ENCODE measurements at places on chromosomes 7 and 10.

DNA sequence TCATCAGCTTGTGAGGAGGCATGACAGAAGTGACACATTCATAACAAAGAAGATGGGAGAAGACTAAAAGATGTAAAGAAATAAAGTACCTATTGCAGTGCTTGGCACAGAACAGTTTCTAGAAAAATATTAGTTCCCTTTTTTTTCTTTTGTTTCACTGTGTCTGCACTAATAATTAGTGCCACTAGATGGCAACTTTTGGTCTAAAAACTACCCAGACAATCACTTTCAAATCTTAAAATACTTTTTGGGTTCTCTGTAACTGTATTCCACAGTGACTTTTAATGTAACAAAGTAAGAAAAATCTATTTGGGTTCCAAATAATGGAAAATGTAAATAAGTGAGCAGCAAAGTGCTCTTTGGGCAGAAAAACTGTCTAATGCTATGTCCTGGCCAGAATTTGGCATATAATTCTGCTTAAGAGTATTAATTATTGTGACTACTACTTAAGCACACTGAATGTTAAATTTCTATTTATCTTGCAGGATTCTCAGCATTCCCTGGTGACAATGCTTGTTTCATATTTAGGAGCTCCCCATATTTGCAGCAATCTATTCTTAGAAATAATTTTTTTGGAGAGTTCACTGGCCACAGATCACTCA, 134.8 kb upstream of the KIF5B start:
- DNase-seq: no peak

DNA sequence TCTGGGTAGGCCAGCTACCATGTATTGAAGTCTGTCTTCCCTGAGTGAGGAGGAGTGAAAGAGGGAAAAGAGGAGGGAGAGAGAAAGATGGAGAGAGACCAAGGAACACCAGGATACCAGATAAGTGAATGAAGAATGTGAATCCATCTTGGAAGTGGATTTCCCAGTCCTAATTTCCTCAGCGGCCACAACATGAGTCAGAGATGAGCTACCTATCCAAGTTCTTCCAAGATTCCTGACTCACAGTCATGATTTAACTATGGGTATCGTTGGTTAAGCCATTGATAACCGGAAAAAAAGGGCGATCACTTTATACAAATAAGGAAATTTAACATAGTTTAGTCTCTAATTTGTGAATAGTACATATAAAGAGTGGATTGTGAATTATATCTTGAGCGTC, 561.8 kb downstream of the ATRNL1 start:
- DNase-seq: no peak

DNA sequence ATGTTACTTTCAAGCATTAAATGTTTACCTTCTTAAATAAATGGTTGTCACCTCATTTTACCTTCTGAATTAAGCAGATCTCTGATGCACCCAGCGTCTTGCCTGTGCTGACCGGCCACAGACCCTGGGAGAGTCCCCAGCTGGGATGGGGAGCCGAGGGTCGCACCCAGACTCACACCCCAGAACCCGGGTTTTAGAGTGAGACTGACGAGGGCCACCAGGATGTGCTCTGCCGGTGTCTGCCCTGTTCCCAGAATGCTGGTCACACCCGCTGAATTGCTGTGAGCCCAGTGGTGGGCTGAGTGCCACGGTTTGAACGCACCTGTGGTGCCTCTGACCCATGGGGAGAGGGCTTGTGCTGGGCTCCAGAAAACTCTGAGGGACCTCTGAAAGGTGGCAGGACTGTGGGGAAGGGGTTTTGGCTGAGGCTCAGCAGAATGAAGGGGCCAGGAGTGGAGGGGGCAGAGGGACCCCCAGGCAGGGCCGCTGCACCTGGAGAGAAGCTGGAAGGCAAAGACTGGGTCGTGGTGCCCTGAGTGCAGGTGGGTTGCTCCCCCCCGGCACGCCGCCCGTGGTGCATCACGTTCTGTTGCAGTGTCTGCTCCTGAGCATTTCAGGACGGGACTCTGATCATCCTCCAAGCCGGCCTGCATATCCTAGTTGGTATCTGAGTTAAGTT, 39.2 kb downstream of the INPP5A start:
- DNase-seq: no peak

- DNase-seq: no peak
Observed at GRCh38 chr10:77630507-77630848, 7.1 kb downstream of the KCNMA1 start.

GRCh38 chr7:93337052-93337451, 104.9 kb downstream of the VPS50 start:
- DNase-seq: no peak

- DNase-seq: no peak
Observed at GRCh38 chr10:96324447-96324846, 20.2 kb downstream of the DNTT start.

GRCh38 chr10:10587744-10588393, 429.8 kb upstream of the CELF2 start:
- no peak for DNase-seq

GRCh38 chr7:156374335-156374734, 266.2 kb upstream of the RNF32 start:
- DNase-seq: no peak

DNA sequence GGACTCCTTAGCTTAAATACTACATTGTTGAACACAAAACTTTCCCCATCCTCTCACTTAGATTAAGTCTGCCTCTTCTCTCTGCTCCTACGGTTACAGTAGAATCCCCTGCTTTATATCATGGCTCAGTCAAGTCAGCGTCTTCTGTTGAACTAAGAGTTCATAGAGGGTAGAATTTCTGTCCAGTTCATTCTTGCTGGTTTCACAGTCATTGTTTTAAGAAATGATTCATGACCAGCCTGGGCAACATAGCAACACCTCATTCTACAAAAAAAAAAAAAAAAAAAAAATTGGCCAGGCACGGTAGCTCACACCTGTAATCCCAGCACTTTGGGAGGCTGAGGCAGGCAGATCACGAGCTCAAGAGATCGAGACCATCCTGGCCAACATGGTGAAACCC, 3.7 kb upstream of the ZFYVE27 start:
- DNase-seq: no peak

- DNase-seq: no peak
Observed at GRCh38 chr10:133616371-133617130, 10.0 kb downstream of the FRG2B start.

- DNase-seq: no peak
Observed at GRCh38 chr10:84201244-84201606, 6.9 kb downstream of the CDHR1 start.

DNA sequence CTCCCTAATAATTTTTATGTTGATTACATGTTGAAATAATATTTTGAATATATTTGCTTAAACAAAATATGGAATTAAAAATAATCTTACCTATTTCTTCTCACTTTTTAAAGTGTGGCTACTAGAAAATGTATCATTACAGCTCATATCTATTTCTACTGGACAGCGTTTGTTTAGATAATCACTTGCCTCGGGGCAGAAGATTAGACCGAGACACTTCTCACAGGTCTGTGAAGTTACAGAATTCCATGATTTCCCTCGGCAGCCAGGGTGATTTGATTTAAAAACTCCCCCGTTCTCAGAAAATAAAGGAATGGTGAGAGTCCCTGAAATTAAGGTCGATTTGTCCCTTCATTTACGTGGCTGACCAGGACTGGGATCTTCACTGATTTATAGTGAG, 162.5 kb downstream of the DGKI start:
- DNase-seq: no peak

DNA sequence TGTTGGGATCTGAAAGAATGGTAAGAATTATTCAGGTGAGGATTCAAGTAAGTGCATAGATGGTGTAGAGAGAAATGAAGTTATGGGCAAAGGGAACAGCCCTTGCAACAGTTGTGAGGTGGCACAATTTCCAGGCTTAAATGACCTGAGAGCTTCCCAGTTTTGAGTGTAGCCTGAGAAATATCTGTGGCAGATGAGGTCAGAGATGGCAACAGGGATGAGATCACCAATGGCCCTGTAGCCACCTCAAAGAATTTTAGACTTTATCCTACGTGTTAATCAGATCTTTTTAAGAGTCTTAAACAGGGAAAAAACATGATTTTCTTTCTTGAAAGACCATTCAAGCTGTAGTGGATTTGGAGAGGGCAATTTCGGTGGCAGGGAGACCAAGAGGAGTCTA, 1.9 kb upstream of the NRF1 start:
- DNase-seq: no peak

DNA sequence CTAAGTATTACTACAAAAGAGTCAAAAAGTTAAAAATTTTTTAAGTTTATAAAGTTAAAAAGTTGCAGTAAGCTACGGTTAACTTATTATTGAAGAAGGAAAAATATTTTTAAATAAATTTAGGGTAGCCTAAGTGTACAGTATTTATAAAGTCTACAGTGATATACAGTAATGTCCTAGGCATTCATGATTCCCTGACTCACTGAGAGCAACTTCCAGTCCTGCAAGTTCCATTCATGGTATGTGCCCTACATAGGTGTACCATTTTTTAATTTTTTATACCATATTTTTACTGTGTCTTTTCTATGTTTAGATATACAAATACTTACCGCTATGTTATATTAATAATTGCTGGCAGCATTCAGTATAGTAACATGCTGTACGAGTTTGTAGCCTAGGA, 92.3 kb downstream of the CTNNA3 start:
- no peak for DNase-seq

GRCh38 chr7:36155811-36156361, 2.8 kb downstream of the EEPD1 start:
- DNase-seq: no peak

GRCh38 chr10:86203162-86203905, 163.3 kb downstream of the GRID1 start:
- DNase-seq: no peak

DNA sequence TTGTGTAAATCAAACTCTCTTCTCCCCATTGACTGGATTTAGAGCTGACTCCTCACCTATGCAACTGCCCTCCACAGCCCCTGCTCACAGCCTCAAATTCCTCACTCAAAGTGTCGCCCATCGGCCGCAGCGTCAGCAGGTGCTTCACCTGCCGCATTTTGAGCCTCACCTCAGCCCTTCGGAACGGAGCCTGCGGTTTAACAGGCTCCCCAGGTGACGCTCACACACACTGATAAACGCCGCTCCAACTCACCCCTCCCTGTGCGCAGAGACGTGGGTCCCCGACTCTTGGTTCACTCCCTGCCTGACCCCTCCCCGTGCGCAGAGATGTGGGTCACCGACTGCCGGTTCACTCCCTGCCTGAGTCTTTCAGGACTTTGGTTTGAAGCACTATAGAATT, 57.1 kb downstream of the CARD11 start:
- DNase-seq: no peak

- DNase-seq: no peak
Observed at GRCh38 chr7:43141091-43141490, 28.6 kb downstream of the HECW1 start.

DNA sequence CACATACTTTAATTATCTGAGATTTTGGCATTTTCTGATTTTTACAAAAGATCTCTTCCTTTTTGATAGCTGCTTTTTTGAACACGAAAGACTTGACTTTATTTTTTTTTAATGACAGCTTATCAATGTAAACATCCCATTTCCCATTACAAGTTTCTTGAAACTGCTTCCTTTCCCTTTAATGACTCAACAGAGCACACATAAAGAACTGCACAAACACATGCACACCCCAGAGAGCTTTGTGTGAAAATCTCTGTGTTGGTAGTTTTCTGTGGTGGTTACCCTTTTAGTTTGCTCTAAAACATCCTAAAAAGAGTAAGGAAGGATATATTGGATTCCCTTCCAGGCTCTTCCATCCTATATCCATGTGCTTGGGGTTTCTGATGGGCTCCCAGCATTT, 125.1 kb upstream of the ZNF32 start:
- no peak for DNase-seq

- DNase-seq: no peak
Observed at GRCh38 chr7:153943861-153944260, 108.3 kb upstream of the DPP6 start.

DNA sequence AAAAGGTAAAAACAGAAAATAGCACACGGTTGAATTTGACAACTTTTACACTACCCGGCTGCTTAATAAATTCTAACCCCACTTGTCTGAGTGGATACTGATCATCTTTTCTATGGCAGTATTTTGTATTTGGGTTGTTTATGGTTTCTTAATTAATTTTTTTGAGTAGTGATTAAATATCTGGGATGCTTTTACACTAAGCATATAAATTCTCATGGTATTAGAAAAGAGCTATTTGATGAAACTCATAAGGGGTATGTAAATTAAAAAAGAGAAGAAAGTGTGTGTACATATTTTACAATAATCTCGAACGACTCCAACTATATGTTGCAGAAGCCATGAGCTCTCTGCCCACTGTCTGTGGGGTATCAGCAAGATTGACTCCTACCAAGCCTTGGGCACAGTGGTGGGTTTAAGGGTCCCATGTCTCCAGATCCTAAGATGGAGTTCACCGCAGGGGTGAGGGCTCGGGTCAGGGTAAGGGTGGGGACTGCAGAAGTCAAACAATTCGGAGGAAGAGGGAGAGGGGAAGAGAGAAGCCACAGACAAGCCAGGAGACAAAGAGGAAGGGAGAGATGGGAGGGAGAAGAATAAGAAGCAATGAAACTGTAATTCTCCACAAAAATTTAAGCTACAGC, 7.6 kb upstream of the HOXA13 start:
- DNase-seq: no peak

GRCh38 chr10:88045096-88045495, 181.7 kb downstream of the PTEN start:
- DNase-seq: no peak

DNA sequence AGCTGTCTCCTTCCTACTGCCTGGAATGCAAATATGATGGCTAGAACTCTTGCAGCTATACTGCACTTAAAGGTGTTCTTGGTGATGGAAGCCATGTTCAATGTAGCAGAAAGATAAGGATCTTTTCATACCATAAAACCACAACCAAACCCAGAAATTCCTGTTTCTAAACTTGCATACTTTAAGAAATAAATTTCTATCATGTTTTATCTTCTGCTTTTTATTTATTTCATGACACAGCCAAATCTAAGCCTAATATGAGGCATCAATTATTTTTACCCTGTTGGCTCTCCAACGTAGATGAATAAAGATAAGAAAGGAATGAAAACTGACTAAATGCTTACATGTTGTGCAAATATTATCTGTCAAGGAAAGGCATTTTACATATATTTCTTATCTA, 224.1 kb downstream of the DOCK4 start:
- no peak for DNase-seq

DNA sequence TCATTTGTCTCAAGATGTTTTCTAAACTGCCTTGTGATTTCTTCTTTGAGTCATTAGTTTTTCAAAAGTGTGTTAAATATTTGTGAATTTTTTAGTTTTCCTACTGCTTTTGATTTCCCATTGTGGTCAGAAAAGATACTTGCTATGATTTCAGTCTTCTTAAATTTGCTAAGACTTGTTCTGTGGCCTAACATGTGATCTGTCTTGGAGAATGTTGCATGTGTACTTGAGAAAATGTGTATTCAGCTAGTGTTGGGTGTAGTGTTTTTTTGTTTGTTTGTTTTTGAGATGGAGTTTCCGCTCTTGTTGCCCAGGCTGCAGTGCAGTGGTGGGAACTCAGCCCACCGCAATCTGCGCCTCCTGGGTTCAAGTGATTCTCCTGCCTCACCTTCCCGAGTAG, 28.6 kb downstream of the BMPR1A start:
- DNase-seq: no peak

GRCh38 chr10:125080984-125081383, 79.4 kb downstream of the CTBP2 start:
- no peak for DNase-seq

GRCh38 chr10:14010101-14010558, 320.6 kb downstream of the FRMD4A start:
- no peak for DNase-seq
